ENCODE measurements at places on chromosomes 4 and X. TPM values are rescaled to one million over a fixed set of nuclear protein-coding genes. Genes with fewer than 3 reads are reported as not detected.
A peak's percentile ranks its signal among the peaks of the same experiment; 100 is the strongest.

GRCh38 chrX:16087076-16087475, 36.3 kb upstream of the GRPR start:
- no peak for DNase-seq

DNA sequence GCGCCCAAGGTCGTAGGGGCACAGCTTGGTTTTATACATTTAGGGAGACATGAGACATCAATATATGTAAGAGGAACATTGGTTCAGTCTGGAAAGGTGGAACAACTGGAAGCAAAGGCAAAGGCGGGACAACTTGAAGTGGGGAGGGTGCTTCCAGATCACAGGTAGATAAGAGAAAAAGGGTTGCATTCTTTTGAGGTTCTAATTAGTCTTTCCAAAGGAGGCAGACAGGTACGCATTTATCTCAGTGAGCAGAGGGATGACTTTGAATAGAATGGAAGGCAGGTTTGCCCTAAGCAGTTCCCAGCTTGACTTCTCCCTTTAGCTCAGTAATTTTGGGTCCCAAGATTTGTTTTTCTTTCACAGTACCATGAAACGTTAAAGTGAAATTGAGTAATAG, 223.2 kb downstream of the FAM47A start:
- DNase-seq, result no peak

HHIP gene
- total RNA-seq, result 48.8 TPM

DNA sequence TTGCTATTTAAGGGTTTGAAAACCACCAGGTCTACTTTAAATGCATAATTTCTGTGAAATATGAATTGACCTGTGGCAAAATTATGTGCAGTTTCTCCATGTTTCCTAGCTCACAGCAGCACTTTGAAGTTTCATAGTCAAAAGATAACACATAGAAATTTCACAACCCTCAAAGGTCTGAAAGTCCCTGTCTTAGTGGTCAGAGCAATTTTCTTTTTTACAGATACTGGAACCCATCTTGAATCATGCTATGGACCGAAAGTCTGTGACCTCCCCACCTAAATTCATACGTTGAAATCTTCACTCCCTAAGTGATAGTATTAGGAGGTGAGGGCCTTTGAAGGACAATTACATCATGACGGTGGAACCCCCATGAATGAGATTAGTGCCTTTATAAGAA, 240.4 kb upstream of the BMP3 start:
- DNase-seq, result no peak

CDKL2 gene
- not detected for total RNA-seq

DNA sequence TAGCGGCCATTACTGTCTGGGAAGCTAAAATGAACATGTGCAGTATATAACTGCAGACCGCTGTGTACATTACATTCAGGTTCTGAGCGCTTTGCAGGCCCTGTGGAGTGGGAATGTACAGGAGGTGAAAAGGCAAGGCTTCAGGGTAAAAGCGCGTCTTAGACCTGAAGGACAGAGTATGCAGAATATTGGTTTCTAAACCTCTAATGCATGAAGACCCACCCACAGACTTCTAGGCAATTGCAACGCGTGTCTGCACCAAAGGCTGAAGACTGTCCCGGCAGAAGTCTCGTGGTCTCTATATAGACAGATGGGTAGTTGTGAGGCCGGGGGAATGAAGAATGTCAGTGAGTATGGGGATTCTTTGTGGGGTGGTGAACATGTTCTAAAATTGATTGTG, 5.4 kb downstream of the MAP7D2 start:
- DNase-seq, result no peak

DNA sequence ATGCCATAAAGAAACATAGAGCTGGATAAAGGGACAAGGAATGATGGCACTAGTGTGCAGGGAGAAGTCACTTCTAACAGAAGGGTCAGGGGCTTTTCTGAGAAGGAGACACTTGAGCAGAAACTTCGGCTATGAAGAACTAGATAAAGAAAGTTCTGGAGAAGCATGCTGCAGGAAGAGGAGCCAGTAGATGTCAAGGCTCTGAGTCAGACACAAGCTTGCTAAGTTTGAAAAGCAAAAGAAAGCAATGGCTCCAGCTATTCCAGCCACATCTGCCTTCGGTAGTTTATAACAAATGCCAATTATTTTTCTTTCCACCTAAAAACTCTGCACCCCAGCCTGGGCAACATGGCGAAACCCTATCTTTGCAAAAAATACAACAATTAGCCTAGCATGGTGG, 7.5 kb downstream of the NUDT6 start:
- DNase-seq, result peak; percentile 39

Measured in HT1080 (cell line).